Immature natural killer cell (primary cell): ENCODE measurements at places on chromosomes 3 and 15. TPM values are rescaled to one million over a fixed set of nuclear protein-coding genes. Genes with fewer than 3 reads are reported as not detected.
A peak's percentile ranks its signal among the peaks of the same experiment; 100 is the strongest.

GRCh38 chr15:88995449-88995848 lies 82.3 kb upstream of the MFGE8 start:
- H3K36me3 ChIP-seq: no peaks in the 10 kb centered on the region
- H3K27ac ChIP-seq: no peak overlapping the region
- H3K4me1 ChIP-seq: no peaks in the 10 kb centered on the region
- no peak overlapping the region for H3K4me3 ChIP-seq
- peaks cover 11% of the 10 kb centered on the region for H3K27me3 ChIP-seq

GRCh38 chr3:116155841-116156240 lies 289.4 kb downstream of the LSAMP start:
- no peaks in the 10 kb centered on the region for H3K36me3 ChIP-seq
- H3K4me3 ChIP-seq: no peak overlapping the region
- H3K27ac ChIP-seq: no peak overlapping the region

DNA sequence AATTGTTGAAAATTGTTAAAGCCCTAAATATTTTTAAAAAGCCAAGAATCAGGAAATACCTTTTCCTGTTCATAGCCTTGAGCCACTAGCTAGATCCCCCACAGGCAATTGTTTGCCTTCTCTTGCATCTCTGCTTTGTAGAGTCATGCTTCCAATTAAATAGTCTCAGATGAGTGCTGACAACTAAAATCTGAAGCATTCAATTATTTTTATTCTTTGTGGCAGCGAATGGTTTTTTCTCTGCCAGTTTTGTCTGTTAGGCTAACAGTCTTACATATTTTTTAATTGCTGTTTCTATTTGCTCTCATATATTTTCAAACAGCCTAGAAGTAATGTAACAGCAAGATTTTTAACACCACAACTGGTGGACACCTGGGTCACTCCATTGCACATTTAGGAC lies 277.1 kb upstream of the GBE1 start:
- H3K4me1 ChIP-seq: no peaks in the 10 kb centered on the region
- no peaks in the 10 kb centered on the region for H3K36me3 ChIP-seq
- H3K27me3 ChIP-seq: peaks cover 2% of the 10 kb centered on the region
- no peak for DNase-seq

The STRA6 gene
- not detected for polyA plus RNA-seq

GRCh38 chr15:69854521-69855181 lies 243.1 kb downstream of the TLE3 start:
- no peaks in the 10 kb centered on the region for H3K36me3 ChIP-seq
- H3K4me1 ChIP-seq: peaks cover 6% of the 10 kb centered on the region
- H3K4me3 ChIP-seq: no peak overlapping the region
- H3K27ac ChIP-seq: no peak overlapping the region

The LIPC gene
- polyA plus RNA-seq: 6.8 TPM

The SLC15A2 gene
- polyA plus RNA-seq: 0.27 TPM

DNA sequence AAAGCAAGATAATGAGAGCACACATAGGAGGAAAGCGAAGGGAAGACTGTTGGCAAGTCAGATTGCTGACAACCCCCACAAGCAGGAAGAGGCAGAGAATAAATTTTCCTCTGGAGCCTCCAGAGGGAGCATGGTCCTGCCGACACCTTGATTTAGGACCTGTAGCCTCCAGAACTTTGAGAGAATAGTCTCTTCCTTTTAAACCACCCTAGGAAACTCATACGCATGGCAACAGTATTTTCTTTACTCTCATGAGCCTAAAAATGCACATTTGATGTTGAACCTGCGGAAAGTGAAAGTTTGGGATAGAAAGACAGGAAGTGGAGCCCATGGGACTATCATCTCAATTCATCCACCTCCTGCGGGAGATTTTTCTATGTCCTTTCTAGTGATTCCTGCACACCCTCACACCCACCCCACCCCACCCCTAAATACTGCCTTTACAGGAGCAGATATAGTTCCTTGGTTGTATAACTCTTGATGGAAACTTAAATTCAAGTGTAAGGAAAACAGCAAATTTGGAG lies 116.7 kb upstream of the LPP start:
- peaks cover 8% of the 10 kb centered on the region for H3K27me3 ChIP-seq
- no peak for DNase-seq
- no peak overlapping the region for H3K27ac ChIP-seq
- H3K36me3 ChIP-seq: peaks cover 5% of the 10 kb centered on the region
- peaks cover 25% of the 10 kb centered on the region for H3K4me1 ChIP-seq

DNA sequence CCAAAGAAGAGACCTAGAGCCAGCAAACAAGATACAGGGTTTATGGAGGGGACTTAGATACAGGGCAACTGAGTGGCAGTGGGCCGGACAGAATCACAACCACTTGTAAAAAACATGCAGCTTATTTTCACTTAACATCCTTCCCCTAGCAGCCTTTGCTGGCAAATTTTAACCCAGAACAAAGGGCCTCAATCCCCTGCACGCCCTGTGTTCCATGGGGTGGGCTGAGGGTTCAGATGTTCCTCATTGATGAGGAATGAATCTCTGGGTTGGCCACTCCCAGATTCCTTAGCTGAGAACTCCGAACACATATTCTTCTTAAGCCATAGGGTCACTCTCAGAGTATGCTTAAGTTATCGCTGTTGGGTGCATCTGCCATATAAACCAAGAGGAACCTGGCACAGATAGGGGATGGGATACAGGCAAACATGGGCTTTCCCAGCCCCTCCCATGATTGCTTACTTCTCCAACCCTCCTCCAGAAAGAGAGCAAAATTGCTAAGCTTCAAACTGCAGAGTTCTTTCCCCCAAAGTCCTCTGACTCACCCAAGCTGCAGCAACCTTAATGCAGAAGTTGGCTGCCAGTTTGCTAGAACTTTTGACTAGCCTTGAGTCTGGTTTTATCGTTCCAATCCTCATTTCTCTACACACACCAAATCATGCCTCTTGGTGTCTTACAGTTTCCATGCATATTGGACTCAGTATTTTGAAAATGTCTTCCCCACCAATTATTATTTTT lies 146.9 kb downstream of the CD47 start:
- H3K36me3 ChIP-seq: no peaks in the 10 kb centered on the region
- H3K27me3 ChIP-seq: peaks cover 2% of the 10 kb centered on the region

The DUOXA2 gene
- polyA plus RNA-seq: not detected

GRCh38 chr3:195458316-195458717 lies 15.5 kb upstream of the ACAP2 start:
- H3K27ac ChIP-seq: peak overlapping the region; percentile 70
- H3K4me1 ChIP-seq: peaks cover 12% of the 10 kb centered on the region
- peaks cover 2% of the 10 kb centered on the region for H3K27me3 ChIP-seq
- H3K36me3 ChIP-seq: no peaks in the 10 kb centered on the region
- DNase-seq: peak; percentile 5

GRCh38 chr3:139252719-139253118 lies 91.1 kb upstream of the MRPS22 start:
- no peak overlapping the region for H3K27ac ChIP-seq
- DNase-seq: no peak
- H3K27me3 ChIP-seq: peaks cover 2% of the 10 kb centered on the region
- no peaks in the 10 kb centered on the region for H3K36me3 ChIP-seq

- no peak overlapping the region for H3K27ac ChIP-seq
- H3K4me1 ChIP-seq: peaks cover 8% of the 10 kb centered on the region
- H3K4me3 ChIP-seq: no peak overlapping the region
- DNase-seq: no peak
- H3K36me3 ChIP-seq: peaks cover 3% of the 10 kb centered on the region
- H3K27me3 ChIP-seq: peaks cover 2% of the 10 kb centered on the region
Measured at GRCh38 chr3:108175352-108175751, 46.9 kb downstream of the IFT57 start.

- H3K27me3 ChIP-seq: no peaks in the 10 kb centered on the region
- H3K4me3 ChIP-seq: no peak overlapping the region
- H3K4me1 ChIP-seq: no peaks in the 10 kb centered on the region
- no peak for DNase-seq
- no peak overlapping the region for H3K27ac ChIP-seq
Measured at GRCh38 chr3:19248767-19249166, 100.5 kb downstream of the KCNH8 start.

DNA sequence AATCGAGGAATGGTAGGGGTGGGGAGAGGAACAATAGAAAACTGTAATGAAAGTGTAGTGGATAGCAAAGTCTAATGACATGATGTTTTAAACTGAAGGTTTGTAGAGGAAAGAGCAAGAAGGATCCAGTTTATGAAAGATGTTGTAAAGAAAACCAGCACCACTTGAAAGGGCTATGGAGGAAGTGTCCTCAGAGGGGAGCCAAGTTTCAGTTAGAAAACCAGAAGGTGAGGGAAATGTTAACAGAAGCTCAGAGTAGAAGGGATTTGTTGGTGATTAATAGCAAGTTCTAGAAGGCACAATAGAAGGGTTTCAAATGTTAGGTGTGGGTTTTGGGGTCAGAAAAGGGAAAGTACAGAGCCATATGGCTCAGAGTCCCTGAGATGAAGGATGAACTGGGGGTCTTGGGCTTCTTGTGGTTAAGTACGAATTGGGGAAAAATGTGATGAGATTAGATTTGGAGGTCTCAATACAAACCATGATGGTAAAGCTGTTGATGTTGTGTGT lies 33.8 kb upstream of the LRRC58 start:
- DNase-seq: no peak
- H3K27ac ChIP-seq: no peak overlapping the region
- H3K27me3 ChIP-seq: no peaks in the 10 kb centered on the region
- H3K4me1 ChIP-seq: no peaks in the 10 kb centered on the region

- H3K4me3 ChIP-seq: no peak overlapping the region
- no peak for DNase-seq
- no peaks in the 10 kb centered on the region for H3K4me1 ChIP-seq
Measured at GRCh38 chr3:177983320-177983719, 552.9 kb upstream of the KCNMB2 start.

The CFAP100 gene
- not detected for polyA plus RNA-seq

DNA sequence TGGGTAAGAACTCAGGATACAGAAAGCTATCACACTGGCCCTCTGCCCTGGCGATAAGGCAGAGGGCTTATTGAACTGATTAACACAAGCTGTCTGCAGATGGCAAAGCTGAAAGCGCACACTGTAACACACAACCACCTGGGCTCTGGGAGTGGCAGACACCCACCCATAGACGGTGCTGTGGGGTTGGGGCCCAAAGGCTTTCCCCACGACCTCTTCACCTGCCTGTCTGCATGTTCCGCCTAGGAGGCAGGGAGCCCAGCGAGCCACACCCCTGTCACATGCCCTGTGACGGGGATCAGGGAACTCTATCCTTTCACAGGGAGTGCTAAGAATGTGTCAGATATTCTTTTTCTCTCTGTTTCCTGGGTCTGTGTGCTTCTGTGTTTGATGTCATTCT lies 12.1 kb upstream of the TFG start:
- peaks cover 6% of the 10 kb centered on the region for H3K27me3 ChIP-seq
- no peak for DNase-seq
- H3K4me3 ChIP-seq: no peak overlapping the region
- H3K4me1 ChIP-seq: no peaks in the 10 kb centered on the region

GRCh38 chr3:53665608-53666425 lies 171.4 kb downstream of the CACNA1D start:
- H3K36me3 ChIP-seq: peaks cover 3% of the 10 kb centered on the region
- DNase-seq: no peak
- H3K27ac ChIP-seq: no peak overlapping the region

GRCh38 chr3:124985349-124985748 lies 50.8 kb upstream of the MUC13 start:
- DNase-seq: no peak
- no peak overlapping the region for H3K4me3 ChIP-seq
- peaks cover 17% of the 10 kb centered on the region for H3K4me1 ChIP-seq
- peaks cover 44% of the 10 kb centered on the region for H3K36me3 ChIP-seq
- H3K27me3 ChIP-seq: peaks cover 4% of the 10 kb centered on the region

The GPR15 gene
- polyA plus RNA-seq: not detected

DNA sequence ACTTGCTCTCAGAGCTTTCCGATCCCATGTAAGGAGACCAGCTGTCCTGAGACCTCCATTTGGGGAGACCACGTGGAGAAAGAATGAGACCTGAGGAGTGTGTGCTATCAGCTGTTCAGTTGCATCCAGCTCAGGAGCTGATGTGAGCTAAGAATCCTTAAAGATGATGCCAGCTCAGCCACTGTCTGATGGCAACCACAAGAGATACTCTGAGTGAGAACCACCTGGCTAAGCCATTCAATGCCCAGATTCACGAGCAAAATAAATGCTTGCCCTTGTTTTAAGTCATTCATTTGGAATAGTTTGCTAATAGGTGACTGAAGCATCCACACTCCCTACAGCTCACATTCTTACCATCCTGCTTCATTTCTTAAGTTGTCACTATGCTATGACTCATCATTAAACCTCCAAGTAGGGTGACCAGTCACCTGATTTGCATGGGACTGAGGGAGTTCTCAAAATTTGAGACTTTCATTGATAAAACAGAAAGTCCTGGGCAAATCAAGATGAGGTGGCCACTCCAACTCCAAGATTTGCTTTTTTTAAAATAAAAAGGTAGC lies 56.4 kb downstream of the SPTSSB start:
- no peak overlapping the region for H3K4me3 ChIP-seq
- H3K4me1 ChIP-seq: peaks cover 83% of the 10 kb centered on the region
- peaks cover 41% of the 10 kb centered on the region for H3K27me3 ChIP-seq
- no peak overlapping the region for H3K27ac ChIP-seq

DNA sequence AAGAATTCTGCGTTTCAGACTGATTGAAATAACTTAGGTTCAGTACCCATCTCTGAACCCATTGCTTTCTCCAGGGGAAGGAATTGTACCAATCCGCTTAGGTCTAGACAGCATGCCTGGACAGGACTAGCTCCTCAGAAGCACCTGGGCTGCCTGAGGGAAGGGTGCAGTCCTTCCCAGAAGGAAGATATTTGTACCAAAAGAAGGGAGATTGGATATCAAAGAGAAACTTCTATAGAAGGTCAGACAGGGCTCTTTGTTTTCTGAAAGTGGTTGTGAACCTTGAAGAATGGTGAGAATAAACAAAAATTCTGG lies 133.8 kb upstream of the LRTM1 start:
- no peak for DNase-seq
- no peak overlapping the region for H3K4me3 ChIP-seq
- H3K4me1 ChIP-seq: no peaks in the 10 kb centered on the region
- peaks cover 2% of the 10 kb centered on the region for H3K27me3 ChIP-seq
- no peak overlapping the region for H3K27ac ChIP-seq
- H3K36me3 ChIP-seq: no peaks in the 10 kb centered on the region

DNA sequence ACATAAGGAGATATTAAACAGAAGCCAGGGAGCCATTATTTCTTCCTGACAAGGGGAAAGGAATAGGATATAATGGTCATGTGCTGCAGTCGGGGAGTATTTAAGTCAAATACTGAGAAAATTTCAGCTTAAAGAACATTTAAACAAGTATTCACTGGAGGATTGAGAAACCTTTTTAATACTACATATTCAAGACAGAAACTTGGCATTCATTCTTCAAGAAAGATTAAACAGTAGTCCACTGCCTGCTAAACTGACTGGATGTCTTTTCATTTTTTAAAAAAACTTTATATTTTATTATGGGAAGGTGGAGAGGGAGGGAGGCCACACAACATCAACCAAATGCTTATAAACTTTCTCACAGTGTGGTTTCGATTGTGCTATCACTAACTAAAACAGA lies 107.4 kb upstream of the CBLB start:
- DNase-seq: no peak
- no peak overlapping the region for H3K27ac ChIP-seq
- no peak overlapping the region for H3K4me3 ChIP-seq

DNA sequence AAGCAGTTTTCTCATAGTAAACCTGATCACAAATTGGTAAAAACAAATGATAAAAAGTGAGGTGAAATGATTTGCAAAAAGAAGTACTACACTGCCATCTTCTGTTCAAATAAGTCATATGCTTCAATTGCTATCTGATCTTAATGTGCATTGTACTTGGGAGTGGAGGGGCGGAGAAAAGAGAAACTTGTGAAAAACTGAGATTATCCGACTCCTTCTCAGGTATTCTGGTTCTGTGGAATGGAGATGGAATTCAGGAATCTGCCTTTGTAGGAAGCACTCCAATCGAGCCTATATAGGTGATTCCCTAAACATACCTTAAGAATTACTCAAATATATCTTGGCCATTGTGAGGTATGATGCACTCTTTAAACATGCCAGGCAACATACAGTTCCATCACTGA lies 180.6 kb downstream of the CHL1 start:
- H3K4me1 ChIP-seq: no peaks in the 10 kb centered on the region
- peaks cover 5% of the 10 kb centered on the region for H3K27me3 ChIP-seq
- H3K36me3 ChIP-seq: no peaks in the 10 kb centered on the region

The AP3B2 gene
- not detected for polyA plus RNA-seq
